Gastroesophageal sphincter (tissue), 4 donors: ENCODE measurements at places on chromosomes 16 and 17.

- ATAC-seq: no peak
Measured at GRCh38 chr16:48041981-48042421, 113.8 kb downstream of the ABCC12 start.

- ATAC-seq: no peak
Measured at GRCh38 chr16:11401161-11402050, 56.1 kb downstream of the RMI2 start.

DNA sequence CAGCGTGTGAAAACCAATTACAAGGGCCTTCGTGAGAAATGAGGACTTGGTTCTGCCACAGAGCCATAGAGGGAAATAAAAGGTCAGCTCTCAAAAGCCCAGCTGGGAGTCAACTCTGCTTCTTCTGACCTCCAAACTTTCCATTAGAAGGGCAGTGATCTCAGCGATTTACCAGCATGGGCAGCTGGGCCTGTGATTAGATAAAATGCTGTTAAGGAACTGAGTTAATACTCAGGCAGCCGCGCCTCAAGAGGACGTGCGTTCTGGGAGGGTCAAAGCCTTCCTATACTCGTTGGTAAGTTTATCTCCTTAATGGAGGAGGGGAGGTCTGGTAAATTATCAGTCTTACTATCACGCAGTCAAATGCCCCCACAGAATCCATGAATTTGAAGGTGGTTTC, 480.2 kb upstream of the ERCC4 start:
- ATAC-seq: no peak

- ATAC-seq: peak; percentile 75
Measured at GRCh38 chr17:44829523-44830358, at the start of gene GJC1. Gene GJC1, minus strand, starts transcription at chr17:44830287. Its CDS starts 24,470 bp downstream, at chr17:44805817.

DNA sequence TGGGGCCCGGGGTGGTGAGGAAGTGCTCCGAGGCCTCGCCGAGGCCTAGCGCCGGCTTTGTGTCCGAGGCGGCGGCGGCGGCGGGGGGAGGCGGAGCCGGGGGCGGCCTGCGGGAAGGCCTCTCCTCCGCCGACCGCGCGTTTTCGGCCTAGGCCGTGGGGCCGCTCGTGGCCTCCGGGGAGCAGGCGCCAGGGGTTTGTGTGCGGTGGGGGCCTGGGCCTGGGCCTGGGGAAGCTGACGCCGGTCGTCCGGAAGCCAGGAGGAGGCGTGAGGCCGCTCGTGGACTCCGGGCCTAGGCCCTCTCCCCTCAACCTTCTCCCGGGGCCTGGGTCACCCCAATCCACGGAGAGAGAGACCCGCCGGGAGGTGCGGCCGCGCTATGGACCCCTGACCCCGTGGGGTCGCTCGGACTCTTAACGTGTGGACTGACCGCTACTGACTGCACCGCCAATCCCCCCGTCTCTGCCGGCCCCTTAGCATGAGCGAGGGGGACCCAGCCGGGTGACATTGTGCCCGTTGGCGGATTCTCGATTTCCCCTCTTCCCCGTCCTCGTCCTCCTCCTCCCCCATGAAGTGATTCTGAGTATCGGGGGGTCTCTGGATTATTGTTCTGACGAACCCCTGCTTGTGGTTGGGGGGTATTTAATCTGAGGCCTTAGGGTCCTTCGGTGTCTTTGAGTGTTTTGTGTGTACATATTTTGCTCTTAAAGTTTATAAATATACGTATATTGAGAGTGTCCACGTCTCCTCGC, 660 bp downstream of the RBBP6 start:
- ATAC-seq: peak; percentile 69

DNA sequence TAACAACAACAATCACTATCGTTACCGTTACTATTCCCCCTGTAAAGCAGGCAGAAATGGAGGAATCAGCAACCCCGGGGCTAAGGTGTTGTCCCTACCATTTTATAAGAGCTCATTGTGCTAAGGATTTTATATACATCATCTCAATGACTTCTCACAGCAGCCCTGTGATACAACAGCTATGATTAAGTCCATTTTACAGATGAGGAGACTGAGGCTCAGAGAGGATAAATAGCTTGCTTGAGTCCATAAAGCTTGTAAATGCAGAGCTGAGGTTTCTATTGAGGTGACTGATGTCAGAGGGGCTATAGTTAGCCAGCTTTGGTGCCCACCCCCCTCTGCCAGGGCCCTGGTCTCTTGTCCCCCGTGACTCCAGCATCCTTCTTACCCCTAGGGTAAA, 16.7 kb upstream of the PDK2 start:
- no peak for ATAC-seq

- no peak for ATAC-seq
Measured at GRCh38 chr16:29972992-29973383, 680 bp upstream of the TAOK2 start.
